Smooth muscle cell of the brain vasculature (primary cell): ENCODE measurements at places on chromosomes 5 and 9.

GRCh38 chr5:20241351-20241750, 253.4 kb upstream of the CDH18 start:
- no peak for DNase-seq

- DNase-seq: no peak
These were observed 211.3 kb downstream of the NTRK2 start for GRCh38 chr9:84880835-84881234.

DNA sequence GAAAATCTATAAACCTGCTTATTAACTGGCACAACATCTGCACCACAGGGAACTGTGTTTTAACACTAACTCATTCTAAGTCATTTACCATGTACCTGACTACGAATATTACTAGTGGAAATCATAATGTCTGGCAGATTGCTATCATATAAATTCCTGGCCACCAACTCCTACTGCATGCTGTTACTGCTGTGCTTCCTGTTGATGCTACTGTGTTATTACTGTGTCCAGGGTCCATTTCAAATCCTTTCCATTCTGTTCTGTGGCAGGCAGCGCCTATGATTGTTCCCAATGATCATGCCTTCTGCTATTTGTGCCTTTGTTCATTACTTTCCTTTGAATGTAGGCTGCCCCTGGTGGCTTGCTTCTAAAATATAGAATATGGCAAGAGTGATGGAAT, 4.7 kb upstream of the ZNF131 start:
- DNase-seq: no peak

DNA sequence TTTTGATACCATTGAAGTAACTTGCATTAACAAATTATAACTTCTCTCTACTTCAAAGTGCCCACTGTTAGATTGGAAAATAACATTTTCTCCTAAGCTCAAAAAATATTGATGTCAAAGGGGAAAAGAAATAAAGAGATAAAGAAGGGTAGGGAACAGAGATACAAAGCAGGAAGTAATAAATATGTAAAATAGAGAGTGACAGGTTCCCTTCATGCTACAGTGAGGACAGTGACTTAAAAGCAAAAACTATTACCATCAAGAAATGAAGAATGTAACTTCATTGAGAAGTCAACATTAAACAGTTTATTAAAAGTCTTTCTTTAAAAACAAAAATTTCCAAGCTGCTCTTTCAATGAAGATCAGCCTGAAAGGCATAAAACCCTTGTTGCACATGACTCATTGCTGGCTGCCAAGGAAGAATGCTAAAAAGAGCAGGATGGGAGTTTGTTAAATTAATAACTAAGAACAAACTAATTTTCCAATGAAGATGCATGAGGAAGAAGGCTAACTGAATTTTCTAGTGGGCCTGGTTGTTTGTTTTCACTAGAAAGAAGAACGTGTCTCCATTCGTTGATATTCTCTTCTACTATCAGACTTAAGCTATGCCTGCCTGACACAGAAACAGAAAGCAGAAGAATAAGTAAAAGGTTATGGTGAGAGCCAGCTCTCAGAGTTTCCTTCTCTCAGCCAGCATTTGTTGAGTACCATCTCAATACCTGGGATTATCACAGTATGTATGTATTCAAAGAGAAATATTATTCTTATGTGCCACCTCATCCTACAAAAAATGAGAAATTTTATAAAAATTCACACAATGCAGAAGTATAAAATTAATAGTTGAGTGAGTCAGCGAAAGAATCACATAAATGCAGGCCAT, 197.8 kb upstream of the NREP start:
- DNase-seq: no peak

DNA sequence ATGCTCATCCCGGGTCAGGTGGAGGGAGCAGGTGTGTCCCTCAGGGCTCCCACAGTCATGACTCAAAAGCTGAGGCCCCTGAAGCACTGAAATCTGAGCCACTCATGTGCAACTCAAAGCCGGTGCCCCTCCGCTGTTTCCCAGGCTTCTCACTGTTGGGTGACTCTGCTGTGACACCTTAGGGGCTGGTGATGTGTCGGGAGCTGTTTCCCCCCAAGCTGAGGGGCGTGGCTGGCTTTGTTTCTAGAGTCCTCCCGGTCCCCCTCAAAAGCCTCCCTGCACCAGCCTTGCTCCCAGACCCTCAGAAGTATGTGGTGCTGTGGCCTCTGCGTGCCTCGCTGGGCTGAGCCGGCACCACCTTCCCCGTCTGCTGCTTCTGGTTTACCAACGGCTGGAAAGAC, 39.7 kb downstream of the PLPP7 start:
- no peak for DNase-seq

DNA sequence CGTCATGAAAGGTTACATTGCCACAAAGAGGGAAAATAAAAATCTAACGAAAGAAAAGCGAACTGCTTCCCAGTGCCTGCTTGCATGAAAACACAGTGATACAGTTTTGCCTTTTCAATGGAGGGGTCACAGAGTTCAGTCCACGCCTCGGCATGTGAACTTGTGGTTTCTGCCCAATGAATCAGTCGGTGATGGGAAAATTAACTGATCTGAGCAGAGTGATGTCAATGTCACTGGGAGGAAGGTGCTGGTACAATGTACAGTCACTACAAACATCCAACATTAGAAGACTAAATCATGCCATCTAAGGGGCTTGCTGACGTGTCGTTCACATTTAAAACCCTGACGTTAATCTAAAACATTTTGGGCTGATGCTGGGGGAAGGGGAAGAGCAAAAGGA, 151.8 kb upstream of the MSX2 start:
- DNase-seq: no peak
